ENCODE measurements at places on chromosomes 6 and 20.

- peak; percentile 39 for DNase-seq
Measured at GRCh38 chr6:35139924-35140638, 1.1 kb downstream of the TCP11 start.

DNA sequence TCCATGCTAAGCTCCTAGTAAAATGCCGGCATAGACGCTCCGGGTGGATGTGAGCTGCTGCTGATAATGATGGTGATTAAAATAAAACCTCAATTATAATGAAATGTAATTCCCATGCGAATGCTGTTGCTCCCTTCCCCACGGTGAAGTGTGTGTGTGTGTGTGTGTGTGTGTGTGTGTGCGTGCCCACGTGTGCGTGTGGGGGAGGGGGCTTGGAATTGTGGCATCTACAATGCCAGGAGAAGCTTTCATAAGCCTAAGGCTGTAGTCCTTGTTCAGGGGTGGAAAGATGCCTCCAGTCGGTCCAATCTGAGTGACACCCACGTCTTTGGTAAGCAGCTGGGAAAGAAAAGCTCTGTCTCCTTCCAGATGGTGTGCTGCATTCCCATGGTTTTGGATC lies 137.9 kb downstream of the CDH26 start:
- no peak for DNase-seq

GRCh38 chr6:8743170-8743745 lies 307.9 kb upstream of the SLC35B3 start:
- DNase-seq, result no peak

GRCh38 chr6:134511984-134512683 lies 194.2 kb upstream of the SGK1 start:
- no peak for DNase-seq

DNA sequence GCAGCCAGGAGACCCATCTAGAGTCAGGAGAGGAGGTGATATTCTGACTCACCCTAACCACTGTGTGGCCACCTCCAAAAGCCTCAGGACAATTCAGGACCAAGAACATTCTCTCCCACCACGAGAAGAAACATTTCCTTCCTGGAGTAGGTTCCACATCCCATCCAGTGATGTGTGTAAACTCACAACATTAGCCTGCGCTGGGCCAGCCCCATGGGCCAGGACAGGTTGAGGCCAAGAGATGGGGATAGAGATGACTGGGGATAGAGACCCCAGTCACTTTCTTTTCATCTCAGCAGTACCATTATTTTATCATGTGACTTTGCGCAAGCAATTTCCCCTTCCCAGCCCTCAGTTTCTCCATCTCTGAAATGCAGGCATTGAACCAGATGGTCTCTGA lies 126.6 kb upstream of the PTPRT start:
- no peak for DNase-seq

GRCh38 chr6:108005961-108006360 lies 48.0 kb upstream of the SEC63 start:
- DNase-seq, result no peak

GRCh38 chr20:15739035-15739434 lies 834.2 kb downstream of the KIF16B start:
- no peak for DNase-seq

- peak; percentile 81 for DNase-seq
Measured at GRCh38 chr6:26158076-26158580, 70.9 kb downstream of the HFE start.

- DNase-seq, result no peak
Measured at GRCh38 chr6:84344005-84344404, 116.6 kb upstream of the CEP162 start.

GRCh38 chr6:56927538-56928453 lies 27.1 kb upstream of the BEND6 start:
- no peak for DNase-seq

- DNase-seq, result no peak
Measured at GRCh38 chr6:63816401-63816981, 180.9 kb downstream of the PHF3 start.

DNA sequence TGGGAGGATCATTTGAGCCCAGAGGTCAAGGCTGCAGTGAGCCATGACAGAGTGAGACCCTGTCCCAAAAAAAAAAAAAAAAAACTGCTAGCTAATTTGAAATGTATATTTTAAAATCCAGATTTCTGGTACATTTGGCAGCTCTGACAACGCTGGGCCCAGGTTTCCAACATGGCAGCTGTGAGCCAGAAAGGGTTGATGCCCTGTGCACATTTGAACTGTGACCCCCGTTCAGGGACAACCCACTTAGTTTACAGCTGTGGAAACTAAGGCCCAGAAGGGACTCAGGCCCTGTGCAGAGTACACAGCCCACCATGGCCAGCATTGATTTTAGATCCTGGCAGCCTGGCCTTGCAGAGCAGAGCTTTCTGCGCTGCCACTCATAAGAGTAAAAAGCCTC lies 56.0 kb upstream of the MYL9 start:
- DNase-seq, result no peak

DNA sequence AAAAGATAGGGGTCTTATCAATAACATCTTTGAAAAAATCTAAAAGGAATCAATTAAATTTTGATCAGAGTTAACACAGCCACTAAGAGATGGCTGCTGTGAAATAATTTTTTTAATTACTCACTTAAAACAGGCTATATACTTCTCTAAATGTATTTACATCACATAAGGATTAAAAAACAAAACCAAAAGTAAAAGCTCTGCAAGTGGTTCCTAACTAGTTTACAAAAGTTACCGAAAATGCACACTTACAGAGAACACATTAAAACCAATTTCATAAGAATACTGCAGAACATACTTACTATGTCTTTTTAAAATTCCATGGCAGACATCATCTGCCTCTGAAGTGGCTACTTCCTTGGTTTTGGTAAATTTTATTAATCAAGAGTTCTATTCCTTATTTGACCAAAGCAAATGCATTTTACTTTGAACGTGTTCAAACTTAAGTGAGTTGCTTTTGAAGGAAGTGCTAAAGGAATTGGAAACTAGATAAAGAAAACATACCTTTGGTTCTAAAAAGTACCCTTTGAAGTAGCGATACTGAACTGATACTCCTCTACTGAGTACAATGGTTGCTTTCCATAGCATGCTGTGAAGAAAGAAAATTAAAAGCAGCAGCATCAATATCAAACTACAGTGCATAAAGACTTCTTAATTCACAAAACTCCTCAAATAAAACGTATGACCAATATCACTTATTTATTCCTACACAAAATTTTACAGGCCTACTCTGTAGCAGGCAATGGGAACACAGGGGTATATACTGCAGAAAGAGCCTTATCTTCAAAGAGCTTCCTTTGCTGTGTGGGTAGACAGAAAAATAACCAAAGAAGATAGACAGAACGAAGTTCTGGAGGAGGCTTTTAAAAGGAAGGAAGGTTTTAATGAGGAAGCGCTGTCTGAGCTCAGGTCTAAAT lies 157.1 kb upstream of the SHLD1 start:
- DNase-seq, result no peak

- DNase-seq, result no peak
Measured at GRCh38 chr20:23163562-23163961, 77.4 kb upstream of the CD93 start.

- DNase-seq, result no peak
Measured at GRCh38 chr6:135021310-135022049, 33.1 kb downstream of the HBS1L start.

- no peak for DNase-seq
Measured at GRCh38 chr6:167469101-167469500, 144.2 kb downstream of the TTLL2 start.

GRCh38 chr6:127539272-127539671 lies 20.1 kb upstream of the MTCL3 start:
- DNase-seq, result no peak

Data from activated naive CD4-positive, alpha-beta T cell treated with Interleukin-2 at 50 U/mL for 16 hours (primary cell).